IPS-NIHi11 (cell line): ENCODE measurements at places on chromosomes 1 and 21.

GRCh38 chr1:243799908-243800307 lies 50.1 kb downstream of the AKT3 start:
- no peak for DNase-seq

- DNase-seq, result no peak
Measured at GRCh38 chr1:204650911-204651570, 34.5 kb downstream of the LRRN2 start.

DNA sequence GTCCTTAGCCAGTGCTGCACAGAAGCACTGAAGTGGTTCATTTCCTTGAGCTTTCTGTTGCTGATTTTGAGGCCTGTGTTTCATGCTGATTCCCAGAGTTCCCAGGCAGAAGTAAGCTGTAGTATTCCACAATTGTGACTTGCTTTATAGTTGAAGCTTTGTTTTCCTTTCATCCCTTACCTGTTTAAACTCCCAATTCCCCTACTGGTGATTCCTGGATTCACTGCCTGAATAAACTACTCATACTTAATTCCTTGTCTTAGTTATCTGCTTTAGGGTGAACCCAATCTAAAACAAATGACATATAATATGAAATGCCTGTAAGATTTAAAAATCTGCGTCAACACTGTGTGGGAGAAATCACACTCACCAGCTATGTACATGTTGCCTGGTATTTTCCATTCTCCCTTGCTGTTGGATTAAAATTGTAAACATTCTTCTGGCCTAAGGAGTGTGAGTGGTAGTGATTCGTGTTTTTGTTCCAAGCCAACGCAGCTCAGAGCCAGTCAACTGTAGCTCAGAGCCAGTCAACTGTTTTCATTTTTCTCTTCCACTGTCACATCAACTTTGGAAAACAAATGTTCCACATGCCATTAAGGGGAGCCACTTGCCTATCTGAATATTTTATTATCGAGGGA lies 879.4 kb downstream of the MRPL39 start:
- no peak for DNase-seq

- no peak for DNase-seq
Measured at GRCh38 chr1:175169286-175170018, 23.1 kb downstream of the KIAA0040 start.

- no peak for DNase-seq
Measured at GRCh38 chr21:23522751-23523150, 2084.5 kb downstream of the MRPL39 start.

DNA sequence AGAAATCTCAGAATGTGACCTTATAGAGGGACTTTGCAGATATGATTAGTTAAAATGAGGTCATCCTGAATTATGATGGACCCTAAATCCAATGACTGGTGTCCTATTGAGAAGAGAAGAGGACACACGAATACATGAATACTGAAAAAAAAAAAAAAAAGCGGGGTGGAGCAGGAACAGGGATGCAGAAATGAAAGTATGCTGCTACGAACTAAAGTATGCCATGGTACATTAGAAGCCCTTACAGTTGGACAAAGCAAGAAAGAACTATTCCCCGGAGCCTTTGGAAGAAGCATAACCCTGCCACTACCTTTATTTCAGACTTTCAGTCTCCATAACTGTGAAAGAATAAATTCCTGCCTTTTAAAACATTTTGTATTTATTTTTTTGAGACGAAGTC lies 557.9 kb upstream of the NCAM2 start:
- no peak for DNase-seq

DNA sequence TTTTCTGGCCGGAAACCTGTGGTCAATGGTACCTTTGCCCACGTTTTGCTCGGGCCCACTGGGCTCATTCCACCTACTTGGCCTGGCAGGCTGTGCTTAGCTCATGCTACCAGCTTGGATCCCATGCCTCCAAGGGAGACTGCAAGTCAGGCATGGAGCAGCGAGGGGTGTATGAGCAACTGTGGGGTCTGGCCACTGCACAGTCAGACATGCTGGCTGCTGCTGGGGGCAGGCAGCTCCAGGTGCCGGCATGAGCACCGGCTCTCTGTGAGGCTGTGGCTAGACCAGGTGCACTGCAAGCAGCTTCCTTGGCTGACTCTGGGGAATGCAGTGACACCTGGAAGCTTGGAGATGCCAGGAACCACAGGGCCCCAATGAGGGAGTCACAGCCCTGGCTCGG lies 161.1 kb upstream of the DUSP10 start:
- DNase-seq, result no peak

GRCh38 chr1:41492341-41492848 lies 7.9 kb upstream of the EDN2 start:
- DNase-seq, result peak; percentile 64

DNA sequence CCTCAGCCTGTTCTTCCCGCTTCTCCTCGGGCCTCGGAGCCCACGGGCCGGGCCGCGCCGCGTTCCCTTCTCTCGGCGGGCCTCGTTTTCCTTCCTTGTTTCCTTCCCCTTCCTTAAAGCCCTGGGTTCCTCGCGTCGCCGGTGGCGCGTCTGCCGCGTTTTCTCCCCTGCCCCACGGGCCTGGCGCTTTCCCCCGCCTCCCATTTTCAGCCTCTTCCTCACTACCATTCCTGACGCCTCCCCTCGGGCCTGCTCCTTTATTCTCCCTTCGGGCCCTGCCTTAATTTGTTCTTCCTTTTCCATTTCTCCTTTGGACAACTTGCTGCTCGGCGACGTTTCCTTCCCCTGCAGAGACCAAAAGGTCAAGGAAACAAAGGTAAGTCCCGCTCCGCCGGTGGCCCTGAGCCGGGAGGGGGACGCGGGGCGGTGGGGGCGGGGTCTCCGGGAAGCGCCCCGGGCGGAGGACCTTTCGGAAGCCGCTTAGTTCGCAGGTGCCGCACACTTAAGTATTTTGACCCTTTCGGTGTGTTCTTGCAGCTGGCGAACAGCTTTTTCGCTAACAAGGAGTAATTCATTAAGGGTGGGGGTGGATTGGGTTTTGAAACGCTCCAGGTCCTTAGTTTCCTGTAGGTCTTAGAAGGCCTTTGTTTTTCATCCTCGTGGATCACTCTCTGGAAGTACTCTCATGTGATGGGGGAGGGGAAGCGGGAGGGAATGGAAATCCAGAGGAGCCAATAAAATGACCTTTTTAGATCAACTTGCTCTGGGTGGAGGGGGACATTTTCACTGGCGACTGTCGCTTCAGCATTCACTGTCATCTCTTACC lies 780 bp downstream of the YTHDF2 start:
- peak; percentile 86 for DNase-seq

GRCh38 chr1:162997499-162998285 lies 71.5 kb upstream of the RGS4 start:
- no peak for DNase-seq

DNA sequence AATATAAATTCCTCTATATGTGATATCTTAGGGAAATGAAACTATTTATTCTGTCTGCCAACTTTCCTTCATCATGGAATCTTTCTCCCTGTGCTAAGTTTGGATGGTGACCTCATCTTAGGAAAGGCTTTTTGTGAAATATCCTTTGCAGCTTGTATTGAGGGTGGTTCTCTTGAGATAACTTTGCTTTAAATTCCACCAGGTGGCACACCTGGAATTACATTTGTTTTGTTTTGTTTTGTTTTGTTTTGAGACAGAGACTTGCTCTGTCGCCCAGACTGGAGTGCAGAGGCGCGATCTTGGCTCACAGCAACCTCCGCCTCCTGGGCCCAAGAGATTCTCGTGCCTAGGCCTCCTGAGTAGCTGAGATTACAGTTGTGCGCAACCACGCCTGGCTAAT lies 7.6 kb upstream of the CD1A start:
- no peak for DNase-seq

DNA sequence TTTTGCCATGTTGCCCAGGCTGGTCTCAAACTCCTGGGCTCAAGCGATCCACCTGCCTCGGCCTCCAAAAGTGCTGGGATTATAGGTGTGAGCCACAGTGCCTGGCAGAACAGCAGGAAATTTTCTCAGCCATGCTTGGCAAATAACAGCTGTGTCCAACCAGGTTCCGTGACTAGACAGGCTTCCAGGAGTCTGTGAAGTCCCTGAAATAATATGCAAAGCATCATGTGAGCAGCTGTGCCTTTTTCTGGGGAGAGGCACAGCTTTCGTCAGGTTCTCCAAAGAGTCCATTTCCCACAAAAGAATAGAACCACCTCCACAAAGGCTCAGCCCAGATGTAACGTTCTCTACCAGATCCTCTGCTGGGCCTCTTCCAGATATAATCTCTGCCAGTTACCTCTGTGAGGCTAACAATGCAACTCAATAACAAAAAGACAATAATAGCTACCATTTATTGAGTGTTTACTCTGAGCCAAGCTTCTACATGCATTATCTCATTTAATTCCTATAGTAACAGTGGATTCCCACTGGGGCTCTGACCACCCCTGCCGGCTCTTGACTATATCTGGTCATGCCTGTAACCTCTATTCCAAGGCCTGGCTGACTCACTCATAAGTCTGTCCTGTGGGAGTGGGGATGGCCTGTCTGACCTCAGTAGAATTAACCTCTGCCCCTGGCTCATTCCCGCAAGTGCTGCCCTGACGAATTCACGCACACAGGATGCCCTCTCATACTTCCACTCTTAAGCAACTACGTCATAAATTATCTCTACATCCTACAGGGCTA lies 4.0 kb upstream of the NKAIN1 start:
- DNase-seq, result no peak

GRCh38 chr1:79117376-79117775 lies 110.8 kb upstream of the ADGRL4 start:
- DNase-seq, result no peak

DNA sequence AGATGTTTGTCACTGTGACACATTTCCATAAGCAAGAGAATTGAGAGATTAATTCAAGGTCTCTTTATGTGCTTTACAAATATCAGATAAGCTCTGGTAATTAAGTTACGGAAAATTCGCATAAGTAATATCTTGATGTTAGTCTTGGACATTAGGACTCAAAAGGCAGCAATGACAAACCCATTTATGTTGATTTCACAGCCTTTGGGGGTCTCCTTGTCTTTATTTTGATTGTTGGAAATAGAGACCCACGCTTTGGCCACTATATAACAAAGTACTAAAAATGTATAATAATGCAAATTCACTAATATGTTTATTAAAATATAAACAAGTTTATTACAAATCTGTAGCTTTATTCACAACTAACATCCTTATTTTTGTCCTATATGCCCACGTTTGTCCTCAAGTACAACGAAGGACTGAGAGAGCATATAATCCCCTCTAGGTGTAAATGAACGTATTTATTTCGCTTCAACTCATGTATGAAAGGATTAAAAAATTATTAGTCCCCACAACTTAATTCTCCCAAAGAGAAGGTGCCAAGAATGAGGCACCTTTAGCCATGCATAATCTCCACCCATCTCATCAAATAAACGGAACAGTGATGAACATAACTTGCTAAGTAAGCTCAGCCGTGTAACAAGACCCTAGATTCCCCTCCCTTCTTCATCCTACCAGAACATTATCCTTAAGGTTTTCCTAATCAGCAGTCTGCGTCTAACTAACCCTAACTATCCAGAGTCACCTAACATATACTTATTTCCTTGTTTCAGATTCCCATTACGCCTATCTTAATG lies 1.6 kb upstream of the LAMC1 start:
- DNase-seq, result no peak

DNA sequence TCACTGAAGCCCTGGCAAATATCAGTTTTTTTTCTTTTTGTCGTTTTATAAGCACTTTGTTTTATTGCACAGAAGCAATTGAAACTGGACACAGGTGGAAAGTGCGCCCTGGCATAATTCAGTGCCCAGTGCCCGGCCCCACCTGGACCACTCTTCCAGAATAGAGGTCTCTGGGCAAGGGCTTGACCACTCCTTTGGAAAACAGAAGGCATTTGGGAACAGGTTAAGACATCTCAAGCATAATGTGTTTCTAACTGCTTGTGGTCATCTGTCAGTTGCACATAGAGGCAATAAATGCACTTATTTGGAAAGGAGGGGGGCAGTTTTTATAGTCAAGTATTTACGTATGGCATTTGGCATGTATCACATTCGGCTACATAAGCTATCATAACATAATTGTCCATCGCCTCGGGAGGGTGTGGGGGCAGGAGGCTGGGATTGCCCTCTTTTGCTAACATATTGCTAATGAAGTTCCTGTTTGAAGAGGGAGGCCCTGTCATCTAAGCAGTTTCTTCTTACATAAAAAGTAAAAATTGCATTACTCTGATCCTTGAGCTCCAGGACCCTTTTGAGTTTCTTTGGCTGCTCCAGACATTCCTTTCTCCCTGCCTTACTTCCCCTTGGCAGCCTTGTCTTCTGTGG lies 14.7 kb upstream of the CD2 start:
- DNase-seq, result no peak

DNA sequence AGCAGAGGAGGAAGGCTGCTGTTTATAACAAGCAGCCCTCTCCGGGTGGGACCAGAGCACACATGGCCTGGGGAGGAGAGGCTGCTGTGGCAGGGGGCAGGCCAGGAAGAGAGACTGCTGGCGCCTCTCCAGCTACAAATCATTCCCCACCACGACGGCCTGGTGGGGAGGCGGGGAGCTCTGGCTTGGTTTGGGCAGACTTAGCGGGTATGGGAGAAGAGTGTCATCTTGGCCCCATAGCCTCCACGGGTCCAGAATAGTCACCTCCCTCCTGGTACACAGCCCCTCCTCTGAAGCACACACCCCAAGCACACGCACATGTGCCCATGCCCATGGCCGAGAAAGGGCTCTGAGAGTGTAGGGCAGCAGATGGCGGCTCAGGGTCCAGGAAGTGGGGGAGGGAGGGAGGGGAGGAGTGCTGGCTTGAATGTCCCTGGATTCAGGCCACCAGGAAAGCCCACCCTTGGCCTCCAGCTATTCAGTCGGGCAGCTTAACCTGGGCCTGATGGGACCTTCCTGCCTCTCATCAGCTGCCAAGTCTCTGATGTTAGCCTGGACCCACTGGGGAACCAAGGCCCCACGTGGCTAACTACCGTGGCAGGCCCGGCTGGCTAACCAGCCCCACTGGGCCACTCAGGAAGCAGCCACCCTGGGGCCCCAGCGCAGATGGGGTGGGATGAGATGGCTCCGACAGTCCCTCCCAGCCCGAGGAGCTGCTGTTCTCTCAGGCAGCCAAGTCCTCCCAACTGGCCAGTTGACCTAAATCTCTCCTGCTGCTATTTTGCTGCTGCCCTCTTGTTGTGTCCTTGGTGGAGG lies 10.9 kb downstream of the LRP8 start:
- no peak for DNase-seq

DNA sequence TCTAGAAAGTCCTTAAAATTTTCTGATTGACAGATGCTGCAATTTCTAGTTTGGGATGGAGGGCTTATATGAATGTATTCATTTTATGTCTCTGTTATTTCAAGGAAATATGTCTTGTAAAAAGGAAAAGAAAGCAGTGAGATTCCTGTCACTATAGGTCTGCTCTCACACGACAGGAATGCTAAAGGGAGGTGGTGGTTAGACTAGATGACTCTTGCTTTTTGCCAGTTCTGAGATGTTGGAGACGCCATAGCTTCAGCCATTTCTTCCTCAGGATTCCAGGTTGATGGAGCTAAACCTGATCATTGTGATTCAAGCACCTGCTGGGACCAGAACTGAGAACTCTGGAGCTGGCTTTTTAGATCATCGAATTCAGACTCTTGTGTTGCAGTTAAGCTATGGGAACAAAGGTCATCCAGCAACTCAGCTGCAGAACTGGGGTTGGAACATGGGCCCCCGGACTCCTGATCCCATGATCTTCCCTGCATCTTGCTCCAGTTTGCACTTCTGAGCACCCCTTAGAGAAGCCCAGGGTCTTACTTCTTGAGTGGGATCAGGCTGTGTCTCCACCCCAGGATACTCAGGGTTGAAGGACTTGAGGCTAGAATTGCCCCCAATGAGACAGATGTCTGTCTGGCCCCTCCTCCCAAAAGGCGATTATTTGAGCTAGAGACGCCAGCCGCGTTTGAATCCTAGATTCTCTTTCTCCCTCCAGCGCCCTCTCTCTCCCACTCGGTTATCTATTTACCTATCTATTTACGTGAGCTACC lies 46.7 kb upstream of the FOXO6 start:
- no peak for DNase-seq

- DNase-seq, result no peak
Measured at GRCh38 chr1:43009274-43009673, 50.6 kb upstream of the SLC2A1 start.
